NT2/D1 (cell line): ENCODE measurements at places on chromosomes 2 and 18.
A peak's percentile ranks its signal among the peaks of the same experiment; 100 is the strongest.

DNA sequence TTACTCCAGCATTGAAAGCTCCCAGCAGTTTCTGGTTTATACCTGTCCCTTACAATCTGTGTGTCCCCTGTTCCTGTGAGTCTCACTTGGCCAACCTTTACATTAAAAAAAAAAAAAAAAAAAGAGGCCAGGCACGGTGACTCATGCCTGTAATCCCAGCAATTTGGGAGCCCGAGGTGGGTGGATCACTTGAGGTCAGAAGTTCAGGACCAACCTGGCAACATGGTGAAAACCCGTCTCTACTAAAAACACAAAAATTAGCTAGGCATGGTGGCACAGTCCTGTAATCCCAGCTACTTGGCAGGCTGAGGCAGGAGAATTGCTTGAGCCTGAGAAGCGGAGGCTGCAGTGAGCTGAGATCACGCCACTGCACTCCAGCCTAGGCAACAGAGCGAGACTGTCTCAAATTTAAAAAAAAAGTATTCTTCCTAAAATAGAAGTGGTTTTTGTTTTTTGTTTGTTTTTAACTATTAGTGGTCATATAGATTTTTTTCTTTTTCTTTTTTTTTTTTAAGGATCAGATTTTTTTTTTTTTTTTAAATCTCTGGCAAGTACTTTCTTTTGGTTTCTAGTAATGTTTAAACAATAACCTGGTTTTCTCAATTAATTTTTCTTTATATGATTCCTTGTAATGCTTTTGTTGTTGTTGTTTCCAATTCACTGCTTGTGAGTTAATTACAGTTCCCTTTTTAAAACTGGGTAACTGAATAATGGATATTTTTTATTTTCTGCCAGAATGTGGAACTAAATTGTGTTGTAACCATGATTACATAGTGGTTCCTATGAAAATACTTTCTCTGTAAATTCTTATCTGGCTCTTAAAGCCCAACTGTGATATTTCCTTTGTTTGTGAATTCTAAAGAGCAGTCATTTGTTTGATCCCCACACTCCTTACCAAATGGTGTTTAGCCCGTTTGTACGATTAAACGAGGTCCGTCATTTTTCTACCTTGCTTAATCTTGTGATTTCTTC is 116.8 kb downstream of the CTAGE1 start:
- DNase-seq, result no peak

DNA sequence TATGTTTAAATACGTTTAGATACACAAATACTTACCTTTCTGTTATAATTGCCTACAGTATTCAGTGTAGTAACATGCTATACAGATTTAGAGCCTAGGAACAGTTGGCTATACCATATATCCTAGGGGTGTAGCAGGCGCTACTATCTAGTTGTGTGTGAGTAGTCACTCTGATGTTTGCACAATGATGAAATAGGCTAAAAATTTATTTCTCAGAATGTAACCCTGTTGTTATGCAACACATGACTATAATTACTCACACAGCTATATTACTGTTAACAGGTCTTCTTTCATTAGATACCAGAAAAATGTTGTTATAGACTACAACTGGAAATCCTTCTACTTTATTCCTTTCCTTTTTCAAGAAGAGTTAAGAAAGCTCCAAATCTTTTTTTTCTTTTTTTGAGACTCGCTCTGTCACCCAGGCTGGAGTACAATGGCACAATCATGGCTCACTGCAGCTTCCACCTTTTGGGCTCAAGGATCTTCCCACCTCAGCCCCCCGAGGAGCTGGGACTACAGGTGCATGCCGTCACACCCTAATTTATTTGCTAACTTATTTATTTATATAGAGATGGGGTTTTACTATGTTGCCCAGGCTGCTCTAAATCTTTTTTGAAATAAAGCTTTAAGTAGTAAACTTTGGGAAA is 48.5 kb downstream of the C2orf74 start:
- DNase-seq, result no peak

DNA sequence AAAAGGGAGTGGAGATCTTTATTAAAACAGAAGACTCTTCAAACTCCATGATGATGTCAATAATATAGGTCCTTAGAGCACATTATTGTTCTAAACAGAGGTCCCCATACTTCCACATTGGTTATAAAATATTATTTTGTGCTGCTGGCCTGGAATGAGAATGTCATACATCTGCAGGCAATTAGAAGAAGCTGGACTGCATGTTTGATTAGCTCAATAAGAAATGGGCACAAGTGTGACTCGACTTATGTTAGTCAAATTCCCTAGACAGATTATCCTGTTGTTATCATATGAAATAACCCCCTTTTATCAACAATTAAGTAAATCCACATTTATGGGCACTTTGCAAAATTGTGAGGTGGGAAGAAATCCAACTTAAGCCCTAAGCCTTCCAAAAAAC is 8.8 kb downstream of the EFEMP1 start:
- DNase-seq, result no peak

DNA sequence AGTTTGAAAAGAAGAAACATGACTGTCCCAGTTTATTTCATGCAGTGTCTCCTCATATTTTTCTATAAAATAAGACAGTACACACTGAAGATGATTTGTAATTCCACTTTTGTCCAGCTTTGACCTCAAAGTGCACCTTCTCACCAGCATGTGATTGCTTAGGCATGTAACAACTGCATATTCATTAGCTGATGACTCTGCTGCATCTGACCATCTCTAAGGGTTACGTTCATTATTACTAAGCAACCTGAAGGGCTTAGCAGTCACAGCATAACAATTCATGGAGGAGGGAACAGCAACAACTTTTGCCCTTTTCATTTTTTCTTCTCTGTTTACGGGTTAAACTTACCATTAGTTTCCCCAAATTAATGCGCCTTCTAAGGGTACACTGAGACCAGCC is 330.6 kb upstream of the PIK3C3 start:
- no peak for DNase-seq

- DNase-seq, result no peak
Observed at GRCh38 chr2:150230004-150230403, 257.5 kb downstream of the RND3 start.

GRCh38 chr2:132788310-132788838 is 118.4 kb upstream of the LYPD1 start:
- DNase-seq, result no peak

DNA sequence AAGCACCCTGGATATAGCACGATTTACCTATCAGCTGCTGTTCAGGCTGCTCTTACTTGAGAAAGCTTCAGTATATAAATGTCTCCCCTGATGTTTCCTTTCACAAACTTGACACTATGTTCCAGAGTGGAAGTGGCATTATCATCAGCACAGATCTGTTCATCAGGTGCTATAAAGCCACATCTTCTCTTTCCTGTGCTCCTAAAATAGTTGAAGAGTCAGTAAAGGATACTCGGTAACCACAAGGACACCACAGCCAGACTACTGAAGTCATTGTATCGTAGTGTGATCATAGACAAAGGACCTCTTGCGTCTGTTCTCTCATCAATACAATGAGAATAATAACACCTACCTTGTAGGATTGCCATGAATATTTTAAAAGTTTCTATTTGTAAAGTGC is 841.0 kb upstream of the CELF4 start:
- no peak for DNase-seq

GRCh38 chr2:237732070-237732469 is 66.5 kb upstream of the RBM44 start:
- DNase-seq, result no peak

- no peak for DNase-seq
Observed at GRCh38 chr2:57597940-57598339, 448.7 kb upstream of the VRK2 start.

- no peak for DNase-seq
Observed at GRCh38 chr2:148887350-148888002, 12.4 kb downstream of the KIF5C start.

DNA sequence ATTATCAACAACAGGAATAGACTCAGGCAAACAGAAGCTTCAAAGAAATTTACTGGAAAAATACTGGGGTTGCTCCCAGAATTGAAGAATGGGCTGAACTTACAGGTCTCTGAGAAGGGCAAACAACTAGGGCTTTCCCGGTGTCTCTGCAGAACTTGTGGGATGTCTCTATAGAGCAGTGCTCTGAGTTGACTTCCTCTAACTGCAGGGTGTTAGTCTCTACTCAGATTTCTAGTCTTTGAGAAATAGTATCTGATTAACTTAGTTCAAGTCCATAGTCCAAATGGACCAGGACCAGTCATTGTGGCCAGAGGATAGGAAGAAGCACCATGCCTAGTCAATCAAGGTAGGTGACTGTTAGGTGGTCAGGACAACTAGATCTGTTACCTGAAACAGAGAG is 45.8 kb downstream of the LIMS1 start:
- DNase-seq, result no peak

DNA sequence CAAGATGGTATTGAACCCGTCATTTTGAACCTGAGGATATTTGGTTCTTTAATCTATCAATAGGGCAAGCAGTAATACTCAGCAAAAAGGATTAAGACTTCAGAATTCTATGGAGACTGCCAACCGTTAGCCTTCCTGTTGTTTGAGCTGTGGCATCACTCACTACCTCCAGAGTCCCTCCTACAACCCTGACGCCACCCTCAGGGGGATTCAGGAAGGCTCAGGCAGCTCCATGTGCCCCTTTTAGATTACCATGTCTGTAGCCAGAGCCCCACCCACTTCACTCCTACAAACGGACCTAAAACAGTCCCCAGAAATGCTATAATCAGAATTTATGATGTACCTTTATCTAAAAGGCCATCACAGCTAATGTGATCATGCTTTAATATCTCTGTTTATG is 172.9 kb downstream of the EPHA4 start:
- no peak for DNase-seq

GRCh38 chr18:37987901-37988300 is 422.3 kb upstream of the CELF4 start:
- DNase-seq, result no peak

DNA sequence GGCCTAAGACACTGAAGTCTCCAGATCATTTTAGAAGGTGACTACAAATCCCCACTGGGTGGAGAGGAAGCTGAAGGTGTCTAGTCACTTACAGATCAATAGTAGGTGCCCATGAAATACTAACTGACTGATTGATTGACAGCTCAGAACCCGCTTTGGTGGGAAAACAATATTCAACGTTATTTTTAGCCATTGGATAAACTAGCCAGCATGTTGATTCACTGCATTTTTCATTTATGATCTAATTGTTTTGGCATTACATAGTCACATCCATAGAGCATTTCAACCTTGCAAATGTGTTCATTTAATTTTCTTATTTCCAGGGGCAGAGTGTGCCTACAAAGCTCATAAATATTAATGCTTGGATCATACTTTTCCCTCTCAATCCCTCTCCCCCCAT is 162.3 kb downstream of the MREG start:
- DNase-seq, result no peak

GRCh38 chr2:99900556-99900955 is 241.8 kb downstream of the AFF3 start:
- no peak for DNase-seq

GRCh38 chr2:233115741-233116140 is 55.6 kb downstream of the INPP5D start:
- no peak for DNase-seq

- no peak for DNase-seq
Observed at GRCh38 chr2:179593323-179593722, 268.1 kb downstream of the ZNF385B start.

GRCh38 chr18:75544496-75544895 is 117.0 kb upstream of the SMIM21 start:
- DNase-seq, result no peak

GRCh38 chr2:119862127-119862889 is 102.6 kb downstream of the PTPN4 start:
- DNase-seq, result no peak

- no peak for DNase-seq
Observed at GRCh38 chr2:46275995-46276394, 21.2 kb upstream of the EPAS1 start.

- no peak for DNase-seq
Observed at GRCh38 chr2:195473862-195474261, 183.2 kb upstream of the SLC39A10 start.

DNA sequence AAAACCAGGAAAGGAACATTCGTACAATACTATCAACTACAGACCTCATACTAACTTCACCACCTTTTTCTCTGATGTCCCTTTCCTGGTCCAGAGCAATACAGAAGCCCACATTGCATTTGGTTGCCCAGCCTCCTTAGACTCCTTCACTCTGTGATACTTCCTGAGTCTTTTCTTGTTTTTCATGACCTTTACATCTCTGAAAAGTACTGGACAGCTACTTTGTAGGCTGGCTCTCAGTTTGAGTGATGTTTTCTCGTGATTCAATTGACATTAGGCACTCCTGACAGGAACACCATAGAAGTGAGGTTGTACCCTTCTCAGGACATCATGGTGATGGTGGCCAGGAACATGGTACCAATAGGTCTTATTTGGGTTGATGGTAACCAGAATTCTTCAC is 185.9 kb upstream of the SLC39A10 start:
- DNase-seq, result no peak

DNA sequence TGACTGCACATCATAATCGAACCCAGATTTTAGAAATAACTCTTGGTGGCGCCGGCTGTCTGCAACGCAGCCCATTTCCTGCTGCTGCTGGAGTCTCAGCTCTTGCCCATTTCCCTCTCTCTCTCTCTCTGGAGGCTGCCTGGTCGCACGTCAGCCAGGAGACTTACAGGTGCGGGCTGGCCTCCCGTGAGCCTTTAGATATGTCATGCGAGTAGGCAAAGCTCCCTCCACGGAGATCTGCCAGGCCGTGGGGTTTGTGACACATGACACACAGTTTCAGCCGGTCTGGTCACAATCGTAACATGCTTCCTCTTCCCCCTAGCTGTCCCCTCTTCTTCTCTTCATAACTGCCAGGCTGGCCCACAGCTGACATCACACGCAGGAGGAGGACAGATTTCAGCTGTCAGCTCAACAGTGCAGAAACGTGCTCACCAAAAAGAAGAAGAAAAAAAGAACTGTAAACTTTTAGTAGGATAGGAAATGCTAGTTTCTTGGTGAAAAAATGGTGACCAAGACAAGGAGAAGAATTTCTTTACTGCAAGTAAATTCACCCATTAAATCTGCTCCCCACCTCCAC is 489.3 kb downstream of the ZNF516 start:
- DNase-seq, result no peak

- no peak for DNase-seq
Observed at GRCh38 chr2:55152475-55153412, 79.3 kb downstream of the CLHC1 start.

DNA sequence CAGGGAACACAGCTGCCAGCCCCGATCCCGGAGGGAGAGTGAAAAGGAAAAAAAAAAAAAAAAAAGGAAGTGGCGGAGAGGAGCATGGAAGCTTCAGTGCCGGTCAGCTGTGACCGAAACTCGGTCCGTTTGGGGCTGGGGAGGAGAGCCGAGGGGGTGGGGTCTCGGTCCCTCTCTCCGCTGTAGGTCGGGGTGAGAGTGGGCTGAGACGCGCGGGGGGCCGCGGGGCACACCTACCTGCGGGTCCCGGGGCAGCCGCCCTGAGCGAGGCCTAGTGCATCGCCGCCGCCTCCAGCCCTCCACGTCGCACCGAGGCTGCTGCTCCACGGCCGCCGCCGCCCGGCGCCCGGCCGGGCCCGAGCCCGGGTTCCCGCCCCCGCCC is 536 bp downstream of the VPS54 start:
- peak; percentile 28 for DNase-seq
